Activated naive CD4-positive, alpha-beta T cell treated with anti-CD3 and anti-CD28 coated beads for 36 hours (primary cell): ENCODE measurements at places on chromosomes 3 and 15. TPM values are rescaled to one million over a fixed set of nuclear protein-coding genes. Genes with fewer than 3 reads are reported as not detected.

GRCh38 chr3:44961888-44962287 lies 14.1 kb downstream of the ZDHHC3 start:
- no peak for DNase-seq

GRCh38 chr3:71247221-71247957 lies 336.1 kb downstream of the FOXP1 start:
- peak; percentile 53 for DNase-seq

DNA sequence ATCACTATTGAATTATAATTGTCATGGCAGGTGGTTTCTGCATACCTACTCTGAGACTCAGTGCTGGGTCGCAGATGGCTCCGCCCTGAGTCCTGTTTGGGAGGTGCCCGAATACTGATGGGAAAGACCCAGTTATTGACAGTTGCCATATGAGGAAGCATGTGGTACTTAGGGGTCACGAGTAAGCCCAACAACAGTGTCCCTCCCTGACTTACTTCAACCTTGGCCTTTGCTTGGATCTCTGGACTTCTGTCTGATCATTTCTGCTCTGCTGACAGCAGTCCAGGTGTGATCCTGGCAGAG lies 16.8 kb downstream of the MRAS start:
- DNase-seq: no peak

GRCh38 chr15:57309856-57310760 lies 66.2 kb upstream of the CGNL1 start:
- DNase-seq: no peak

DNA sequence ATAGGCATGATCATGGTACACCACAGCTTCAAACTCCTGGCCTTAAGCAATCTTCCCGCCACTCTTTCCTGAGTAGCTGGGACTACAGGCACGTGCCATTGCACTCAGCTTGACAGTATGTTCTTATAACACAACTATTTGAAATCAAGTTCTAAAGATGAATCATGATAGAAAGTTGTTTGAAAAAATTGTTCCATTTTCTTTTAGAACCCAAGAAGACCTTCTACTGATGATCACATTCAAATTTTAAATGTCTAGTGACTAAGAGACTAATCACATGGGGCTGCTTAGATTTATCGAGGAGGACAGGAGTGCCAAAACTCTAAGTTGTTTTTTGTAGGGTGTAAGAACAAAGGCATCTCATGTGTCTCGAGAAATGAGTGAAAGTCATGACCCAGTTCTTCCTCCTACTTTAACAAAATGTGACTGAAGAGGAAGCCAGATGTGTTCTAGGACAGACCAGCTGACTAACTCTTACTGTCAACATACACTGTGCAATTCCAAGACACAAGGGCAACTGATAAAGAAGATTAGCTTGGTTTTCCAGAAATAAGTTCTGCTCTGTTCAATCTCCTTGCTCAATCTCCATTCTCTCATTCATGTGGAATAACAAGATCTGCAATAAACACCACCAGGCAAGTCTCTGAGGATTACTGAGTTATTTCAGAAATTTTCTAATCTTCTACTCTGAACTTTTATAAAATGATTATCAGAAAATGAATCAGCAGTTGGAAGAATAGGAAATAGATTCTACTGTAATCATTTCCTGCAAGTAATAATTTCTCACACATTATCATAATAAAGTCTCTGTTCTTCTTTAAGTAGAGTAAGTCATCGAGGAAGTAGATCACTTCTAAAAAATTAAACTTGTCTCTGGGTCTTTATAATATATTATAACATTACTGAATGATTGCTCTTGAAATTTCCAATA lies 122.6 kb upstream of the CCNL1 start:
- DNase-seq: no peak

RETNLB gene
- total RNA-seq: not detected

RNU5B-1 gene
- not detected for total RNA-seq

GRCh38 chr3:175288621-175289020 lies 429.5 kb downstream of the NAALADL2 start:
- DNase-seq: no peak

- no peak for DNase-seq
Observed at GRCh38 chr3:136954251-136954650, 3.5 kb upstream of the IL20RB start.

RCCD1 gene
- 52.4 TPM for total RNA-seq

- DNase-seq: no peak
Observed at GRCh38 chr3:171835116-171835515, 8.0 kb upstream of the TMEM212 start.

GRCh38 chr15:77581896-77582569 lies 50.7 kb downstream of the LINGO1 start:
- no peak for DNase-seq

- DNase-seq: peak; percentile 54
Observed at GRCh38 chr15:31974855-31975829, 55.2 kb upstream of the CHRNA7 start.

- no peak for DNase-seq
Observed at GRCh38 chr3:74426571-74426970, 187.9 kb downstream of the CNTN3 start.

DNA sequence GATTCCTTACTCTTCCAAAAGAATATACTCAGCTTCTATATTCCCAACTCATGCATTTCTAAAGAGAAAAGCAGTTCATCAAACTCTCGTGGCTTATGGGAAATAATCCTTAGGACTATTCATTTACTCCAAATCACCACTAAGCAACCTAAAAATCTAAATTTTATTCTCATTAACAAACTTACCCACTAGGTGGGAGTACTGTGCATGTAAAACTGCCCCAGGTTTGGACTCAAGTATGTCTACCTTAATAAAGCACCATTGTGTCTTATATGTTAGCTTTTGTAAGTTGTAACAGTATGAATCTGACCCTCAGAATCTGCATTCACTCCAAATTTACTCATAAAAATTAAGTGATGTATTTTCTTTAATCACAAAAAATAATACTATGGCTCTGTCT lies 25.3 kb downstream of the RAD18 start:
- no peak for DNase-seq

GRCh38 chr15:48579945-48580671 lies 65.4 kb downstream of the FBN1 start:
- DNase-seq: no peak

DNA sequence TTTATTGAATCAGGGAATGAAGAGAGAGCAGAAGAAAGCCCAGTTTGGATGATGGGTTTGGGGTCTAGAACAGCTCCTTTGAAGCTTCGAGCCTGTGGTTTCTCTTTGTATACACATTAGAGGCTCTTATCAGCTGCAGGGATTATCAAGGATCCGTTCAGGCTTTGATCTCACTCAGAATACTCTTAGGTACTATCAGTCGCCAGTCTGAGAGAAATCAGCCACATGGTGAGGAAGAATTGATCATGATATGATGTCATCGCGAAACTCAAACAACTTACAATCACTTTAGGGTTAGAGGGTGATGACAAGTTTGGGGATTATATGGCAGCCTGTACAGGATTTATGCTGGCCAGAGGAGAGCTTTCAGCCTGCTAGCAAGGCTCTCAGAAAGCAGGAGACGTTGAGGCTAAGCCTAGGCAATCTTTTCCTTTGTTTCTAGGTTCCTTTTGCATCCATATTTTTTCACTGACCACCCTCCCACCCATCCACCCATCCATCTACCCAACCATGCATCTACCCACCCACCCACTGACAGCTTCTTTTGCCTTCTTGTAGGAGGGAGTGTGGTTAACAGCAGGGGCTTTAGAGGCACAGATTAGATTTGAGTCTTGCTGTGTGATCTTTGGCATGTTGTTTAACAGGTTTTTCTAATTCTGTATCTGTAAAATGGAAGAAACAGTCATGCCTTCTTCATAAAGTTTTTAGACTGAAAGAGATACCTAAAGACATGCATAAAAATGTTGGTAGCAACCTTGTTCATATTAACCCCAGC lies 330.4 kb upstream of the LRRFIP2 start:
- DNase-seq: no peak

- DNase-seq: peak; percentile 50
Observed at GRCh38 chr3:184261854-184262763, 756 bp upstream of the CAMK2N2 start.

- DNase-seq: no peak
Observed at GRCh38 chr3:107884719-107885460, 205.9 kb downstream of the CD47 start.

- no peak for DNase-seq
Observed at GRCh38 chr15:91952216-91952615, 98.7 kb downstream of the SLCO3A1 start.

CCDC33 gene
- not detected for total RNA-seq

DNA sequence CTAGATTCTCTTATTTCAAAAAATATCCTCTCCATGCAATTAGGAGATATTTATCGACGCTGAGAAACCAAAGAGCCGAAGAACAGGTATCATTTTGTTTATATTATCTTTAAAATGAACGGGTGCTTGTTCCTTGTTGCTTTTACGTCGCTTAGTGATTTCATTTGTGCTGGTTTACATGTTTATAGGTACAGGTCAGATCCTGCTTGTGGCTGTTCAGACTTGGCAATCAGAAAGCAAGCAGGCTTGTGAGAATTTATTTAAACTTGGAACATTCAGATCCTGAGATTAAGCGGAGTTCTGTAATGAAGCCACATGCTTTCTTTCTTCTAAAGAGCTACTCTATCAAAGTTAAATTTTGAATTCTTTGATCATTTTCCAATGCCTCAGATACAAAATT lies 43.0 kb upstream of the ATP2C1 start:
- no peak for DNase-seq

- DNase-seq: no peak
Observed at GRCh38 chr3:9020426-9020825, 57.2 kb upstream of the RAD18 start.

DNA sequence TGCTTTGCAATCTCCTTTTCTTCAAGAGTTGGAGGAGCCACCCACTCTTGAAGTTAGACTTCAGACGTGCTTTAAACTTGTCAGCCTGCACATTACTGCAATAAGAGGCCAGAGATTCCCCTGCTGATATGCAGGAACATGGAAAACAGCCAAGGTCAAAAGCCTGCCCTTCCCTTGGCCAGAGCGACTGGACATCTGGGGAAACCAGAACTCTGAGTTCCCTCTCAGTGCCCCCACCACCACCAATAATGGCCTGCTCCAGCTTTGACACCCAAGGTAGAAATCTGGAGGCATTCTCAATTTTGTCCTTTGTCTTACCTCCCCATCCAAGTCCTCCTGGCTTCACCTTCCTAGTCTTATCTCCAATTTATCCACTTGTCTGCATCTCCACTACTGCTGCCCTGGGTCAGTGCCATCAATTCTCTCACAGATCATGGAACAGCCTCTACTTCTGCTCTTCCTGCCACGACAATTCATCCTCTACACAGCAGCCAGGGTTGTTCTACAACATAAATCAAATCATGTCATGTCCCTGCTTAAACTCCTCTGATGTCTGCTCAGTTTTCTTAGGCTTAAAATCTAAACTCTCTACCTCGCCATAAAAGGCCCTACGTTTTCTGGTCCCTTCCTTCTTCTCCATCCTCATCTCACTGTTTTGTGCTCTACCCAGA lies 191.6 kb upstream of the WNT5A start:
- no peak for DNase-seq

GRCh38 chr3:69879051-69879450 lies 120.5 kb upstream of the SAMMSON start:
- DNase-seq: no peak

DNA sequence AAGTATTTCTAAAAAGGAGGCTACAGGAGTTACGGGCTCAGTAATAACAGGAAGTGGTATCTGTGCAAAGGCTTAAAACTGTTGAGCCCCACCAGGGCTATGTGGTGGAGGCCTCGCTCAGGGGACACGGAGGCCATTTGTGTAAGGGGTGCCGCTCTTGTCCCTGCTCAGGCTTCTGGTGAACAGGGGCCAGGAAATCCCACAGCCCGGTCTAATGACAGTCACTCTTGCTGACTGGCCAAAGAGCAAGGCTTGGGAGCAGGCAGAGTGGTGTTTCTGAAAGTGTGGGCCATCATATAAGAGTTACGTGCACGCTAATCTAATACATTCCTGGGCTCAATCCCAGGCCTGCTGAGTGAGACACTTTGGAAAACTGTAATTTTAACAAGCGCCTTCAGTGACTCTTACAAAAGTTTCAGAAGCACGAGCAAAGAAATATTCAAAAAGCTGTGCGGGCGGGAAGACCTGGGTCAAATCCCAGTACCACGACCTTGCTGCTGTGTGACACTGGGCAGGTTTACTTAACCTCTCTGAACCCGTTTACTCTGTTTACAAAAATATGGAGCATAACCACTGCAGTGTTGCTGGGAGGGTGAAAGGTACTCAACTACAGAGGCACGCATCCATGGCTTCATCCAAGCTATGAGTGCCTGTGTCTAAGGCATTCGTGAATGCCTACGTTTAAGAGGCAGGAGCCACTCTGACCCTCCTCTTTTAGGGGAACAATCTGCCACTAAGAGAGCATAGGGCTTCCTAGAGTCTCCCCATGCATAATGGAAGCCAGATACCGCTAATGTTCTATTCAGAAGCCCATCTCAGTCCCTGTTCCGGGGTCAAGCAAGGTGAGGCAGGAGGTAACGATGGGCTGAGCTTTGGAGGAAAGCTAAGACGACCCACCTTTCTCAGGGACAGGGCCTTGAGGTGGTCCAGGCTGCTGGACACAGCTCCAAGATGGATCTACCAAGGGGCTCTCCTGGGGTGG lies 2.0 kb downstream of the ATP10A start:
- DNase-seq: peak; percentile 44

DNA sequence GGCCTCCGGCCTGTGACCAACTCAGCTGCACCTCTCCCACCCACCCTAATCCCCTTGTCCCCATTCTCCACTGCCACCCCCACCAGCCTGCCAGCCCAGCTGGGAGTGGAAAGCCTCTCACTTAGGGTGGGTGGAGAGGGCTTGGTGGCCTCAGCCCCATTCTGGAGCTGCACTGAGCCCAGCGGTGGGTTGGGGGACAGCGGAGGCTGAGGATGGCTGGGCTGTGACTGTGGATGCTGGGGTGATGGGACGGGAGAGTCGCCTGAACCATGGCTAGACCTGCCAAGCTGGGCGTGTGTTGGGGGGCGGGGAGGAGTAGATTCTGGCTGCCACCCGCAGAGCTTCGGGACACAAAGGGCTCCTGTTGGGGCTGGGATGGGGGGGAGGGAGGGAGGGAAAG lies 1.8 kb downstream of the CLCN2 start:
- DNase-seq: no peak

GRCh38 chr3:190807719-190808375 lies 54.6 kb downstream of the GMNC start:
- DNase-seq: no peak

- DNase-seq: no peak
Observed at GRCh38 chr3:71846185-71846584, 61.2 kb upstream of the PROK2 start.

GRCh38 chr3:23459889-23460546 lies 256.9 kb downstream of the UBE2E2 start:
- DNase-seq: no peak

DNA sequence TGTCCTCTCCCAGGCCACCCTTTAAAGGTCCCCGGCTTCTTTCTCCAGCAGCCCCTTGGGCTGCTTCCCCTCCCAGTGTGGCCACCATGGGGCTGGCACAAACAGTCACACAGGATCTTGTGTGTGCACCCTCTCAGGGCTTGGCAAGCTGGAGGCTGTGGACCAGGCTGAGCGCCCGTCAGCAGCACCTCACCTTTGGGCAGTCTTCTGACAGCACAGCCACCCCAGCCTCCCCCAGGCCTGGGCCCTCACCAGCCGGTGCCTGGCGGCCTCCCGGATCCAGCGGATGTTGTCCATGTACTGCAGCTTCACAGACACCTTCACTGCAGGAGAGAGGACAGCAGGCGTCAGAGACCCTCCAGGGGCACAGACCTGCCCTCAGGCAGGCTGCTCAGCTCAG lies 20.1 kb upstream of the ZXDC start:
- DNase-seq: no peak

- peak; percentile 14 for DNase-seq
Observed at GRCh38 chr3:60363817-60364216, 887.4 kb downstream of the FHIT start.

GRCh38 chr3:127816783-127817405 lies 5.4 kb downstream of the MGLL start:
- DNase-seq: no peak
